Foreskin keratinocyte (primary cell): ENCODE measurements at places on chromosomes 4 and X. TPM values are rescaled to one million over a fixed set of nuclear protein-coding genes. Genes with fewer than 3 reads are reported as not detected.

The SOWAHD gene
- 0.07 TPM in 1 of 2 replicates, not detected in the other for total RNA-seq

The FOXP3 gene
- total RNA-seq, result 0.11 and 0.14 TPM in 2 replicates

The ADH1B gene
- total RNA-seq, result not detected in 2 replicates

The HTR2C gene
- not detected in 2 replicates for total RNA-seq

The HTN3 gene
- total RNA-seq, result not detected in 2 replicates

The INPP4B gene
- 46.9 and 61.6 TPM in 2 replicates for total RNA-seq

The MAP7D3 gene
- 12.9 and 15.3 TPM in 2 replicates for total RNA-seq

The EGF gene
- 0.60 and 1.1 TPM in 2 replicates for total RNA-seq

The ZNF182 gene
- total RNA-seq, result 3.4 and 3.7 TPM in 2 replicates

The ADH7 gene
- not detected in 2 replicates for total RNA-seq

The CHRDL1 gene
- total RNA-seq, result not detected in 2 replicates

The THAP6 gene
- total RNA-seq, result 9.3 and 9.4 TPM in 2 replicates

The HHIP gene
- total RNA-seq, result 0.53 and 0.75 TPM in 2 replicates

The HSFX3 gene
- total RNA-seq, result not detected in 2 replicates

The IQCM gene
- total RNA-seq, result not detected in 2 replicates

The ENOPH1 gene
- total RNA-seq, result 53.8 and 60.8 TPM in 2 replicates

The MFSD8 gene
- 12.9 and 15.8 TPM in 2 replicates for total RNA-seq

The XAGE1B gene
- total RNA-seq, result not detected in 2 replicates

The FAM9B gene
- total RNA-seq, result not detected in 2 replicates

The MMRN1 gene
- total RNA-seq, result not detected in 2 replicates

The MAP9 gene
- 12.0 and 12.3 TPM in 2 replicates for total RNA-seq

The RRH gene
- total RNA-seq, result 0.10 TPM in 1 of 2 replicates, not detected in the other

The TBC1D14 gene
- total RNA-seq, result 53.6 and 62.2 TPM in 2 replicates

The CLDN2 gene
- total RNA-seq, result not detected in 2 replicates

The TMPRSS11F gene
- 0.04 and 0.10 TPM in 2 replicates for total RNA-seq

The DAPP1 gene
- total RNA-seq, result 54.2 and 60.6 TPM in 2 replicates

The AREG gene
- 1,077 and 1,617 TPM in 2 replicates for total RNA-seq

The FOXR2 gene
- total RNA-seq, result not detected in 2 replicates

The ESX1 gene
- not detected in 2 replicates for total RNA-seq

The NR0B1 gene
- not detected in 2 replicates for total RNA-seq

The TMEM156 gene
- 0.21 and 0.61 TPM in 2 replicates for total RNA-seq

The DNAAF6 gene
- total RNA-seq, result not detected in 2 replicates

The FHDC1 gene
- 2.3 and 4.4 TPM in 2 replicates for total RNA-seq

The PPP1R2C gene
- not detected in 2 replicates for total RNA-seq

The GABRE gene
- 8.3 and 9.8 TPM in 2 replicates for total RNA-seq

The PLP2 gene
- 249 and 284 TPM in 2 replicates for total RNA-seq

The SPACA5B gene
- total RNA-seq, result not detected in 2 replicates

The ADGRG4 gene
- not detected in 2 replicates for total RNA-seq

The MAGEB10 gene
- not detected in 2 replicates for total RNA-seq

The MFAP3L gene
- 4.8 and 6.9 TPM in 2 replicates for total RNA-seq

The PCDH7 gene
- total RNA-seq, result 34.5 and 43.2 TPM in 2 replicates

The RNF113A gene
- 12.7 and 13.0 TPM in 2 replicates for total RNA-seq

The GPR119 gene
- total RNA-seq, result not detected in 2 replicates

The RBMXL3 gene
- not detected in 2 replicates for total RNA-seq

The GDI1 gene
- total RNA-seq, result 56.3 and 56.8 TPM in 2 replicates

The CXorf49B gene
- not detected in 2 replicates for total RNA-seq

The SPANXN1 gene
- not detected in 2 replicates for total RNA-seq

The C1QTNF7 gene
- not detected in 2 replicates for total RNA-seq

The ARSH gene
- total RNA-seq, result not detected in 2 replicates

The F11 gene
- not detected in 2 replicates for total RNA-seq

The DCAF8L2 gene
- not detected in 2 replicates for total RNA-seq

The CSN1S1 gene
- total RNA-seq, result not detected in 2 replicates

The SLC7A11 gene
- 14.3 and 29.3 TPM in 2 replicates for total RNA-seq
